ENCODE measurements at places on chromosomes 5 and 9. TPM values are rescaled to one million over a fixed set of nuclear protein-coding genes. Genes with fewer than 3 reads are reported as not detected.
A peak's percentile ranks its signal among the peaks of the same experiment; 100 is the strongest.

DNA sequence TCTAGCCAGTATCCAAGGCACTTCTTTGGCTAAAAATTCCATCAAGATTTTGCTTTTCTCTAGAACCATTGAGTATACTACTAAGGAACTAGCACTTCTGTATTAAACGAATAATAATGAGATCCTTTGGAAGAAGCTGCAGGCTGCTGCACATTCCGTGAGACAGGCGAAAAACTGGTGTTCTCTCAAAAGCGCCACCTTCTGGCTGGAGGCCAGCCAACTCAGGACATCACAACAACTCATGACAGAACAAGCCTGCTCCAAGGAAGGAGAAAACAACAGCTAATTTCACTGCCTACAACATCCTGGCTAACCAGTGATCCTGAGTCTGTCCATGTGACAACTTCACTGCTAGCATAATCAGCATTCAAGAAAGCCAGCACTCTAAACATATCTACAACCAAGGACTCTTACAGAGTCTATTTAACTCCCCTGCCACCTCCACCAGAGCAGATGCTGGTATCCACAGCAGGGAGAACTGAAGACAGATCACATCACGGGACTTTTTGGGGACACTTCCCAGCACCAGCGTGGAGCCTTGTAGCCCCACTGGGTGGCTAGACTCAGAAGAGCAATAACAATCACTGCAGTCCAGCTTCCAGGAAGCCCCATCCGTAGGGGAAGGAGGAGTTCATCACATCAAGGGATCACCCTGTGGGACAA, 150.5 kb downstream of the YTHDC2 start:
- no peak for DNase-seq

GRCh38 chr5:427415-428087, 15.4 kb upstream of the EXOC3 start:
- DNase-seq: no peak

DNA sequence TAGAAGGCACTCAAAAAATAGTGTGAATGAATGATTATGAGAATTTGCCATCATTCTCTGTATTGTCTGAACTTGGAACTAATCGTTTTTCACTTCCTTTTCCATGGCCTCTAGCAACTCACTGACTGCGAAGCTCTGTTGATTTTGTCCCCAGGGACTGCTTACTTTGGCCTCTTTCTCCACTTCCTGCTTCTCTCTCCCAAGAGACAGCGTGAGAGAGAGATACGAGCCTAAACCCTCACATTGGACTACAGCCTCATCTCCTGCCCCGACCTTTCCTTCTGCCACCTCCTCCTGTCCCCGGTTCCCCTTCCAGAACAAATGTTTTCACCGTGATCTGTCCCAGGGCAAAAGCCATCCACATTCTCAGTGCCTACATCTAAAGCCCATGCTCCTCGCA, 300.8 kb upstream of the PANK3 start:
- no peak for DNase-seq

- DNase-seq: no peak
Observed at GRCh38 chr5:135971701-135972100, 16.9 kb upstream of the LECT2 start.

DNA sequence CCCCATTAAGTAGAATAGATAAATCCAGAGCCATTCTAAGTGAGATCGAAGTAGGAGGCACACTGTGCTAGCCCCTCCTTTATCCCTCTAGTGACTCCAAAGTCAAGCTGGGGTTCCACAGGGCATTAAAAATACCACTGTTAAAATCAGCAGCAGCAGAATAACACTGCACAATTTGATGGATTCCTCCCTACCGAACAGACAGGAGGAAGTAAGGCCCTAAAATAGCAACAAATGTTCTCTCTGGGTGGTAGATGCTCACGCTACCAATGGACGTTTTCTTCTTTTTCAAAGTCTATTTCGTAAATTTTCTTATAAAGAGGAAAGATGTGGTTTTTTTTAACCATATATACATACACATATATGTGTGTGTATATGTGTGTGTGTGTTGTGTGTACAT, 54.4 kb downstream of the FBXW11 start:
- DNase-seq: no peak

DNA sequence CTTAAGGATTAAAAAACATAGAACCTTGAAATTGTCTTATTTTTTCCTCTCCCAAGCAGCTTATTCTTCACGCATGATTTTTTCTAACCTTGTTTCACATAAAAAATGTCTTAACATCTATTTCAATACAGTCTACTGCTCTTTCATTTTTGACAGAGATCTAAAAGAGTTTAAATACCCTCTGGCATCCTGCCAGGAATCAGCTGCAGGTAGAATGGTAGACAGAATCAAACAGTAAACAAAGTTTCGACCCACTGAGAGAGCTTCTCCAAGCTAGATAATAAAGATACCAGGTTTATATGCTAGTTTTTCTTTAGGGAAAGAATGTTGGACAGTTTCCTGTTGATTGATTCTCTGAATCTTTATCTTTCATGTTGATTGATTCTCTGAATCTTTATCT, 555.8 kb upstream of the CDH9 start:
- no peak for DNase-seq

DNA sequence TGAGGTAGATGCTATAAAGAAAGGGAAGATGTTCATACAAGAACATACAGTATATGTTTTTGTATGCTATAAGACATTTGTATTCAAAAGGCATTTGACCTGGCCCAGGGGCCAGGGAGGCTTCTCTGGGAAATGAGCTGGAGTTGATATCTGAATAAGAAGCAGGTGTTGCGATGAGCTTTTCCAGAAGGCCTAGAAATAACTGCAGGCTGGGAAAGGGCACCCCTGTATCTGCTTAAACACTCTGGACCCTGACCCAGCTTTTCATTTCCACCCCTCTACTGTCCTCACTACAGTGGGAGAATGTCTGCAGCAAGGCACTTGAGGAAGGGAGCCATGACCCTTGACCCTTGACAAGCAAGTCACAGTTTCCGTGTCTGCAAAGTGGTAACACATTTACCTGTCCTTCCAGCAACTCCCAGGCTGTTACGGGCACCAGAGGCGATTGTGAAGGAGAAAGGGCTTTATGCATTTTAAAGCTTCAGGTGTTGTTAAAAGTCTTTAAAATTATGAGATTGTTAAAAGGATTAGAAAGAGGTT, 88.2 kb upstream of the PANK3 start:
- DNase-seq: no peak

DNA sequence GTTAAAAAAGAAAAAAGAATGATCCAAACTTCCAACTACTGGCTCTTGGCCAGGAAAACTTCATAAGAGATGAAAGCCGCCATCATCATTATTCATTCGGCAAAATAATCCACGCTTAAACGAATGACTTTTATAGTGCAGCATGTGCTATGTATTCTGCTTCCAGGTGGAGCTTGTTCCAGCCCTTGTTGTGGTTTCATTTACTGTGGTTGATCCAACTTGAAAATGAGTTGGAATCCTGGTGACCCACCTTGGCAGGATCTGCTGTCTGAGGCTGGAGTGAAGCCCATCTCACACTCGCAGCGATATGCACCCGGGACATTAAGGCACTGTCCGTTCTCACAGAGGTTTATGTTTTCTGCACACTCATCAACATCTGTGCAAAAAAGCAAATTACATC, 209.6 kb downstream of the FBN2 start:
- no peak for DNase-seq

DNA sequence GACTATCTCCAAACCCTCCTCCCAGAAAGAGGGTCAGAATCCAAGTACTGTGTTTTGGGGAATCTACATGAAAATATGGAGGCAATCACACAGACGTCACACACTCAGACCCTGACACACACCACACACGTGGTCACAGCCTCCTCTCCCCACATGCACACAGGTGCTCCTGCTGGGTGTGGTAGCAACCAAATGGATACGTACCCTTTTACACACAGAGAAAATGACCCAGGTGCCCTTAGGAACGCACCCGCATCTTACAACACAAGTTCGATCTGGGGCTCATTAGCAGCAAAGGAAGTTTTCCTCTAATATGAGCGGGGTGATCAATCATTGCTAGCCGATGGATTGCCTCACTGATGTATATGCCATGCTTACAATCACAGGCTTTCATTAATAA, 480.2 kb upstream of the KLF4 start:
- DNase-seq: no peak

- no peak for DNase-seq
Observed at GRCh38 chr9:99867968-99868367, 38.5 kb upstream of the STX17 start.

DNA sequence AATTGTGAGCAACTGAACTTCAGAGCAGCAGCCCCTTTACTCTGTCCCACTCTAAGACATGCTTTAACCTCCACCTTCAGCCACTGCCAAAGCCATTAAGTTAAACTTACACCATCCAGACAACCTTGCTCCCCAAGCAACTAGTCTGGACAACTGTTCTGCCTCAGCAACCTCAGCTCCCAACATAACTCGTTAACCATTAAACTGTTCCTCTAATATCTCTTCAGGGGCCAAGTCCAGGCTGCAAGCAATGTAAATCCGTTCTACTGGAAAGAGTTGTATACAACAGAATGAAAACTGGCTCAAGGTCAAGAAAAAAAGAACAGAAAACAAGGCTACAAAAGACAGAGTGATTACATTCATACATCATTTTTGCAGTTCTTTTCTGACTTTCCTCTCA, 131.7 kb upstream of the TARS1 start:
- DNase-seq: no peak

DNA sequence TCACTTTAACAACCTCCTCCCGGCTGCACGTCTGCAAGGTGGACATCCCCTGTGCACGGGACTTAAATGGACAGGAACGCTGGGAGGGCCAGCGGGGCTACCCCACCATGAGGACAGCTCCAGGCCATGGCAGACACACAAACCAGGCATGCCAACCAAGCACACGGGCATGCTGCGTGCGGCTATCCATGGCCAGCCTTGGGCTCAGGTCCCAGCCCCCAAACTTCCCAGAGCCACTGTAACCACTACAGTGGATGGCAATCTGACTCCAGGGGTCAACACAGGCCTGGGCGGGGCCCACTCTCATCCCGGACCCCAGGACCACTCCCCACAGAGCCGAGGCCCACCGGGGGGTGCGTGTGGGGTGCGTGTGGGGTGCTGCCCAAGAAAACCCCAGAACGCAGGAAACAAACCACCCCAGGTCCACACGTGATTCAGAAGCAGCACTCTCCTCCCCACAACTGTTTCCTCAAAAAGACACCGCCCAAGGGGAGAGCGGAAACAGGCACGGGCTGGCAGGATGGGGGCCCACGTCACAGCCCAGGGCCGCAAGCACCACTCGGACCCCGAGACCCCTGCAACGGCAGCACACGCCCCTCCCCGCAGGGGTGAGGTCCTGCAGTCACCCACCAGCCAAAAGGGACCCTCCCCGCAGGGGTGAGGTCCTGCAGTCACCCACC, 7.4 kb downstream of the SLC12A7 start:
- DNase-seq: peak; percentile 32

DNA sequence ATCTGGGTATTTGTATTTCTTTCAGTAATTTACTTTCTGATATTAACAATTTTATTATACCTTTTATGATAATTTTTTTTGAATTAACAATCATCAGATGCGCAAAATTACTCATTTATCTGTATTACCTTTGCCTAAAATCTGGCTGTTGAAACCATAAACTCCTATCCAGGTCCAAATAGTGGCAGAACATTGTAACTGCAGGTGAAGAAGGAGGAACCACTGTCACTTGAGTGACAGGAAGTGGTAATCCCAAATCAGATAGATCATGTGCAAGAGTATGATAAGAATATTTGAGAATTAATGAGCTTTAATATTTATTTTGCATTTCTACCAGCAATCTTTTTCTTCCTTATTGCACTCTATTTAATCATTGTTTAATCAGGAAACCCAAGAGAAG, 139.3 kb upstream of the TLE4 start:
- DNase-seq: no peak

Gene SNCAIP
- total RNA-seq: not detected

Gene NUTM2F
- total RNA-seq: not detected

Gene COQ4
- total RNA-seq: 63.9 TPM

Gene SPINK5
- total RNA-seq: not detected

Gene TYRP1
- total RNA-seq: not detected

Gene RFESD
- 3.2 TPM for total RNA-seq

Gene CPEB4
- 14.9 TPM for total RNA-seq

Gene TMC1
- not detected for total RNA-seq

Gene SLF1
- 7.7 TPM for total RNA-seq

Gene FST
- 3.5 TPM for total RNA-seq

Gene CER1
- not detected for total RNA-seq
